ENCODE measurements at places on chromosomes 12 and 14.

- no peak for DNase-seq
Observed at GRCh38 chr14:100241279-100241678, 2.3 kb downstream of the YY1 start.

DNA sequence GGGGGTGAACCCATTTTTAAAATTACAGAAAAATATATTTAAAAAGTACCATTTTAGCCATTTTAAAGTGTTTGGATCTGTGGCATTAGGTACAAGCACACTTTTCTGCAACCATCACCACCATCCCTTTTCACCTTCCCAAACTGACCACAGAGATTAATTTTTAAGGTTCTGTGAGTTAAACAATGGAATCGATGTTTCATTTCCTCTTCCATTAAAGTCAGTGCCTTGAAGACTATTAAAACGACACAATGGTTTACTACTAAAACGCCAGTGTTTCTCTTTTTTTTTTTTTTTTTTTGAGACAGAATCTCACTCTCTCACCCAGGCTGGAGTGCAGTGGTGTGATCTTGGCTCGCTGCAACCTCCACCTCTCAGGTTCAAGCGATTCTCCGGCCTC lies 78.1 kb upstream of the GPR68 start:
- no peak for DNase-seq

DNA sequence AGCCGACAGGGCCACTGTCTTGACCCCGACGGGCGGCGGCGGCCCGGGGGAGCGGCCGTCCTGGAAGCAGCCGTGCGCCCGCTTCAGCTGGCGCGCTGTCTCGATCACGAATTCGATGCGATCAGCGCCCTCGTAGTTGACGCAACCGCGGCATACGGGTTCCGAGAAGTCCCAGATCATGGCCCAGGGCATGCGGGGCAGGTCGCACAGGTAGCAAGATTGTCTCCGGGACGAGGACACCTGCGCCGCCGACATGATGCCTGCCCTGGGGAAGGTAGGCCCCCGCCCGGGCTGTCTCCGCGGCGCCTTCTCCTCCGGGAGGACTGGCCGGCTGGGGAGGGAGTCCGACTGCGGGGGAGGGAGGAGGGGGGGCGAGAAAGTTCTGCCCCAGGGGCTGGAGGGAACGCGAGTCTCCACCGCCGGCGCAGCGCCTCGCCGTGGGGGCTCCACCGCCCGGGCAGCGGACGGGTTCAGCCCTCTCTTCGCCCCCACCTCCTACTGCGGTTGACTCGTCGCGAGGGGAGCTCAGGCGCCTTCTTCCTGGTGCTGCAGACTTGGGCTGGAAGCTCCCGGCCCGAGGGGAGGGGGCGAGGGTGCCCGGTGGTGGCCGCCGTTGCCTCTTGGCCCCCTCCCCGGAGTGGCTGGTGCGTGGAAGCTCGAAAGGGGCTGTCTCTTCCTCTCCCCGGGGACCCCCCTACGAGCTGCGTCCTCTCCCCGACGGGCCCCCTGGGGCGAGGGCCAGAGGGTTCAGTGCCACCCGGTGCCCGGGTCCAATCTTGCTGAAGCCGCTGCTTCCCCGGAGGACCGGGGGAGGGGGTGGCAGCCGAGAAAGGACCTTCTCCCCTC lies 747 bp downstream of the IRF2BPL start:
- DNase-seq = no peak

DNA sequence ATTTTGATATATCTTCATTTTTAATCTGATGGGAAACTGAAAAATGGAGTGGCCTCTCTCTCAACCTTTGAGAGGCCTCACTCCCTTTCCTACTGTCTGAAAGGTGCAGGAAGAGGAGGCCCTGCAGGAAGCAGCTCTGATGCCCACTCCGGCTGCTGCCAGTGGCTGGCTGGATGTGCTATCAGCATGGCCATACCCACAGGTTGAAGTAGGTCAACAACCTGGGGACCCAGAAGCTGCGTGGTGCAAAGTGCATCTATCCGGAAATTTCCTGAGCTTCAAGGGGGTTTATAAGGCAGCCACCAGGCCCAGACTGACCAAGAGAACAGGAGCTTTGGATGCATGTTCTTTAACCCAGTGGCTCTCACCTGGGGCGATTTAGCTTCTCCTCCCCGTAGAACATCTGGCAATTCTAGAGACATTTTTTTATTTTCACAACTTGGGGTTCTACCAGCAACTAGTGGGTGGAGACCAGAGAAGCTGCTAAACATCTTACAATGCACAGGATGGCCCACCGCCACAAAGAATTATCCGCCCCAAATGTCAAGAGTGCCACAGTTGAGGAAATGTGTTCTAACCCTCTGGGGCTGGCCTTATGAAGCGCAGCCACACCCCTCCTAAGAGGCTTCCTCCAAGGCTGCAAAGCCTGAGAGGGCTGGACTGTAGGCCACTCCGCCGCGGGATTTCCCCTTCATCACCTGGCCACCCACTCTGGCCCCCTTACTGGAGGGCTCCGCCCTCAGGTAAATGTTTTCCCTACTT lies 8.2 kb upstream of the BATF start:
- peak; percentile 74 for DNase-seq

DNA sequence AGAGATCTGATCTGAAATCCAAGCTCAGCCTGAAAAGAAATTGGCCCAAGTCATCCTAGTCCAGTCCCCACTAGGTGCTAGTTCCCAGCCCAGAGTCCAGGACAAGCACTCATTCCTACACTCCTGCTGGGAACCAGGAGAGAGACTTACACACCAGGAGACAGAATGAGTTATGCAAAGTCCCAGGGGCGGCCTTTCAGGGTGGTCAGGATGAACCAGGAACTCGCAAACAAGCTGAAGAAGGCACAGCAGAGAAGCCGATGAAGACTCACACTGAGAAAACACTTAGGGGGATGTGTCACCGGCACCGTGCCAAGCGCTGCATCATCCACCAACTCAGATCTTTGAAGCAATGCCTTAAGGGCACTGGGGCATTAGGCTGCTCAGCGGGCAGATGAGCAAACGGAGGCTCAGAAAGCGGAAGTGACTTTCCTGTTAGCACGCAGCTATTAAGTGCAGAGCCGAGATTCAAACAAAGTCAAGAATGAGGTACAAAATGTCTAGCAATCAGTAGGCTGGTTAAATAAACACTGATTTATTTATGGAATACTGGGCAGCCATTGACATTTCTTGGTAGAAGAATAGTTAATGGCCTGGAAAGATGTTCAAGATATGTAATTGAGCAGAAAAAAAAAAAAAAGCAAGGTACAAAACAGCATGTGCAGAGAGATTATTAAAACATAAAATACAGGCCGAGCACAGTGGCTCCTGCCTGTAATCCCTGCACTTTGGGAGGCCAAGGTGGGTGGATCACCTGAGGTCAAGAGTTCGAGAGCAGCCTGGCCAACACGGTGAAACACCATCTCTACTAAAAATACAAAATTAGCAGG lies 78.7 kb downstream of the LRRC74A start:
- DNase-seq = no peak

- peak; percentile 47 for DNase-seq
Observed at GRCh38 chr14:97584528-97584927, 787.3 kb downstream of the VRK1 start.

- peak; percentile 92 for DNase-seq
Observed at GRCh38 chr14:32201193-32201815, 541 bp upstream of the RNU6-7 start.

DNA sequence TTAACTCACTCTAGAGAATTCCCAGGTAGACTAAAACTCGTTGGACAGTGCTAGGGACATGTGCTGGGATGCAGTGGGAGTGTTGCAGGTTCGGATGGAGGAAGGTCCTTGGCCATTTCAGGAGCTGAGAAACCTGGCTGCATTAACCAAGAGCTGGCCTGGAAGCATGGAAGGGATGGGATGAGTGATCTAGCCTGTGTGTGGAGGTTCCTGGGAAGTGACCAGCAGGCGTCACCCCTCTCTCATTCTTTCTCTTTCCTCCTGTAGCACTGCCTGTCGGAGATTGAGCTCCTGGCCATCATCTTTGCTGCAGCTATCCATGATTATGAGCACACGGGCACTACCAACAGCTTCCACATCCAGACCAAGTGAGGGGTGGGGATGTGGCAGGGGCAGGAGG lies 15.6 kb downstream of the PPP1R1A start:
- DNase-seq = no peak

DNA sequence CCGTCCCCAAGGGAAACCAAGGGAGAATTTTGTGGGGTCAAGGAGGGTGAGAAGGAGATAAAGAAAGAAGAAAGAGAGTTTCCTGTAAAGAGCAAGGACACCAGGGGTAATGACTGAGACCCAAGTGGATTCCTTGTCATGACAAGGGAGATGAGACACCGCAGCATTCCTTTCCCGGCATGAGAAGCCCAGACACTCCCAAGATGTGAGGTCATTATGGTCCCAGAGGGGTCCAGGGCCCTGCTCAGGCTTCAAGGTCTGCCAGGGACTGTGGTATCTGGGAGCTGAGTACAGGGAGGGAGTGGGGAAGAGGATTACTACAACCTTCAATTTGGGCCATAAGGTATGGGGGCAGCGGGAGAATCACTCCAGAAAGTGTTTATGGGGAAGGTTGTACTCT lies 58.1 kb downstream of the SPTB start:
- DNase-seq = no peak

GRCh38 chr12:23528316-23528715 lies 421.2 kb downstream of the SOX5 start:
- no peak for DNase-seq

GRCh38 chr12:53803703-53804102 lies 51.9 kb upstream of the CISTR start:
- no peak for DNase-seq

- DNase-seq = no peak
Observed at GRCh38 chr14:59484639-59485175, 390 bp downstream of the JKAMP start.

DNA sequence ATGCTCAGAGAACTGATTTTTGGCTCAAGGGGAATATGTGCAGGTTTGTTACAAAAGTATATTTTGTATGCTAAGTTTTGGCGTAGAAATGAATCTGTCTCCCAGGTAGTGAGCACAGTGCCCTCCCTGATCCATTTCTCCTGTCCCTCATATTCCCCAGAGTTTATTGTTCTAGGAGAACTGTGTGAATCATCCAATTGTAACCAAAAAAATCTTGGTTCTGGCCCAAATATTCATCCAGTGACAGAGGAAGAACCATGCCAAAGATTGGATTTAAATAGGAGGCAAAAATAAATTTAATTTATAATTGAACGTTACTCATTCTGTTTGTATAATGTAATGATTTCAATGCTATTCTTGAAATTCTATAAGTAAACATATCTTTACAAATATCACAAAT lies 4.8 kb downstream of the CATSPERB start:
- no peak for DNase-seq

DNA sequence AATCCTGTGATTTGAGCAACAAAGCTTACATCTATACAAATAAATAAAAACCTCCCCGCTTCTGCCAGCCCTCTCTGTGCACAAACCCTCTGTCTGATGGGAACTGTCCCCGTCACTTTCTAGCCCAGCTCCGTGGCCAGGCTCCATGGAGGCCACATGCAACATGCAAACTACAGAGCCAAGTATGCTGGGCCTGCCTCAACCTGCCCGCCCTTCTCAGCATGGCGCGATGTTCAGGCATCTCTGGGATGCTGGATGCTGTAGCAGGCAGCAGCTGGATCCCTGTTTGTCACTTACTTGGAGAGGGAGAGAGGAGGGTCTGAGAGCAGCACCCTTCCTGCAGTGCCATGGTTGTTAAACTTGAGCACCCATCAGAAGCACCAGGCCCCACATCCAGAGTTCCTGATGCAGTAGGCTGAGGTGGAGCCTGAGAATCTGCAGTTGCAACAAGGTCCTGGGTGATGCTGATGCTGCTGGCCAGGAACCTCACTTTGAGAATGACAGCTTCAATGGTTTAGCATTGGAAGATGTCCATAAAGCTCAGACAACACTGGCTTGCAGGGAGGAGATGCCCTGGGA lies 32.4 kb downstream of the CLMN start:
- DNase-seq = no peak

GRCh38 chr12:27226407-27226929 lies 17.6 kb upstream of the STK38L start:
- DNase-seq = no peak

DNA sequence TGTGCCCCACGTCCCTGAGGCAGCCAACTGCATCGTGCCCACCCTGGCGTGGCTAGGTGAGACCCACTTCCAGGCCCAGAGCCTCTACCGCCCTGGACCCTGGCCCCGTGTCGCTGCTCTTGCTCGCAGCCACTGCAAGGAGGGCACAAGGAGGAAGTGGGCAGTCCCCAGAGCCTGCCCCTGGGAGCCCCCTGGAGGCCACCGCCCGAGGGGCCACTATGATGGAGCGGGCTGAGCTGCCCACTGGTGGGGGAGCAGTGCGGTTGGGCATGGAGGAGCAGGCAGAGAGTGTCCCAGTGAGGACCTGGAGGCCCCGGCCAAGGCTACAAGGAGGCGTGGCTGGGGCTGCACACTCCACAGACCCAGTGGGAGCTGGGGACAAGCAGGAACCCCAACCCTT lies 323.6 kb downstream of the PCNX1 start:
- no peak for DNase-seq

GRCh38 chr14:55707365-55707804 lies 127.4 kb downstream of the KTN1 start:
- no peak for DNase-seq

GRCh38 chr14:54356172-54356571 lies 40.6 kb upstream of the CDKN3 start:
- no peak for DNase-seq

- DNase-seq = no peak
Observed at GRCh38 chr14:63981569-63981968, 128.8 kb downstream of the SYNE2 start.
